ENCODE measurements at places on chromosomes 3 and 15. TPM values are rescaled to one million over a fixed set of nuclear protein-coding genes. Genes with fewer than 3 reads are reported as not detected.

DNA sequence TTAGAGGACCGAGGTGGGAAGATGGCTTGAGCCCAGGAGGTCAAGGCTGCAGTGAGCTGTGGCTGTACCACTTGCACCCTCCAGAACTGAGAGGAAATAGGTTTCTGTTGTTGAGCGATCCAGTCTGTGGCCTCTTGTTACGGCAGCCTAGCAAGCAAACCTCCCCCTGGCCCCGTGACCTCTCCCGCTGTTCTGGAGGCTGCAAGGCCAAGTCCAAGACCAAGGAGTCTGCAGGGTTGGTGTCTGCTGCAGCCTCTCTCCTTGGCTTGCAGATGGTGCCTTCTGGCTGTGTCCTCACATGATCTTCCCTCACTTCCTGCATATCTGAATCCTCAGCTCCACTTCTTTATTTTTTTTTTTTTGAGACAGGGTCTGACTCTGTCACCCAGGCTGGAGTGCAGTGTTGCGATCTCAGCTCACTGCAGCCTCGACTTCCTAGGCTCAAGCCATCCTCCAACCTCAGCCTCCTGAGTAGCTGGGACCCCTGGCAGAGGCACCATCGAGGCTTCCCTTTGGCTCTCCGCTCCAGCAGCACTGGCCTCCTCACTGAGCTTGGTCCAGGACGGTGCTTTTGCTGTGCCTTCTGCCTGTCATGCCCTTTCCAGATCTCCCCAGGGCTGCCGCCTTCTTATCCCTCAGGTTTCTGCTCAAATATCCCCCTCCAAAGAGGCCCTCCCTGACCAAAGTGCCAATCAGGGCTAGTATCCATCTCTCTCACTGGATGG is 18.0 kb upstream of the PLXND1 start:
- no peak for DNase-seq

The CCR5 gene
- 0.42 TPM for polyA plus RNA-seq

GRCh38 chr3:195113048-195113447 is 157.9 kb downstream of the XXYLT1 start:
- no peak for DNase-seq

GRCh38 chr3:21825684-21826083 is 74.7 kb upstream of the ZNF385D start:
- DNase-seq = no peak

The POLG gene
- polyA plus RNA-seq = 56.1 TPM

DNA sequence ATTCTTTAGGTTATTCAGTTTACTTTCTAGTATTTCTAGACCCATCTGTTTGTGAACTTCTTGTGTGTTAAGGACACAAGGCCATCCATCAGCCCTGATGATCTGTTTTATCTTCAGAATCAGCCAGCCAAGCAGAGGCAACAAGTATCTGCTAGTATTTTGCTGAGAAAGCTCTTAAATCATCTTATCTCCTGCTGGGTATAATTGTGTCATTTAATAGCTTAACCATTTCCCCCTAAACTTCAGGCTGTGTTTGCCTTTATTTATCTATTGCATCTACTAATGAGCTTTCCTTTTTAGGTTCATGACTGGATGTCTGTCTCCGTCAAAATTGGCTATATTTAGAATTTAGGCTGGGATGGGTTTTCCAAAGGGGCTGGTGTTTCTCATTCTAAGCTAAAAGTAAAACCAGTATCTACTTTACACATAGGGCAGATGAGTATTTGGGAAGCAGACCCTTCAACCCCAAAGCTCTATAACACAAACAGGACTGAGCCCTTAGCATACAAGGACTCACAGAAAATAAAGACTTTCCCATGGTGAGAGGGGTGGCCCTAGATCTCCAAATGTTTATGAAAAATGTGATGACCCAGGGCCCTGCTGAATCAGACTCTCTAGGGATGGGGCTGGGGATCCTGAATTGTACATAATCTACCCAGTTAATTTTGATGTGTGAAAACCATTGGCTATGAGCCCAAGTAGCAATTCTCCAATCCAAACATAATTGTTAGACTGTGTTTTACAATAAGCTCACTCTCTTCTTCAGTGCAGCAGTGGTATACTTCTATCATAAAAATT is 65.3 kb upstream of the PSMD6 start:
- no peak for DNase-seq

DNA sequence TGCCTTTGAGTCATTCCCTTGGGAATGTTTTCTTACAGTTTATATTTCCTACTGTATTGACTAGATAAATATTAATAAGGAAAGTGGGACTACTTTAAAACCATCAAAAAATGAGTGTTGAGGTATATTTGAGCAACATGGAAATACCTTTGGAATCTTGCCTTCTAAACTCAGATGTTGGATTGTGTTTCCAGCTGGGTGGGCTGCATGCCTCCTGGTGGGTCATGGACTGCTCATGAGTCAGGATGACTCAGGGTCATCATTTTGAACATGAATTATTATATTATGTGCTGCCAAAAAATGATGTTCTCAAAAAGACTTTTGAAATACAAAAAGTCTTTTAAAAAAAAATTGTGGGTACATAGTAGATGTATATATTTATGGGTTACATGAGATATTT is 41.1 kb upstream of the APH1B start:
- no peak for DNase-seq
